ENCODE measurements at places on chromosomes 1 and 21.

DNA sequence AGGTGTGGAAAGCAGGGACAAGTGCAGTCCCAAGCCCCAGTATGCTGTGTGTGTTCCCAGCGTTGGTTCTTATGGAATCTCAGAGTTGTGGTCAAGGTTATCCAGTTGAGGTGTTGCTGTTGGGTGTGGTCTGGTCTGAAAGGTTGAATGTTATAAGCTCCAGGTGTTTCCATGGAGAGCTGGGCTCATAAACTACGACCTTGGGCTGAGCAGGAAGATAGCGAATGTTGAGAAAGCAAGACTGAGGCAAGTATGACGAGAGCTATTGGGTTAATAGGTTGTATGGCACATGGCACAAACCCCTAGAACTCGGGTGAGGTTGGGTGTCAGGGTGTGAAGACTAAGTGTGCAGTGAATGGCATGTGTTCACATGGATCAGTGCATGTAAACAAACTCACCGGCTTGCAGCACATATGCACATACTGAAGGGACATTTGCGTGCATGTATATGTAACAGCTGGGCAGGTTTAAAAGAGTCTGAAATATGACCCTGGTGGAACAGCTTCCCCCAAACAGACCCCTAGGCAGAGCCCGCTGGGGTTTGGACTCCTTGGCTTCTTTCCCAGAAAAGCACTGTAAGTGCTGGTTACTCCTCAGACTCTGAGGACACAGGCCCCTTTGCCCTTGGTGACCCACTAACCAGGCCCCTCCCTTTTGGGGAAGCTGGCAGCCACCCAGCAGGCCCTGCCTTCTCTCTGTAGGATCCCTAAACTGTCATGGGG, 117.5 kb downstream of the NAV1 start:
- DNase-seq, result no peak

GRCh38 chr1:156868341-156868740, 7.7 kb downstream of the NTRK1 start:
- no peak for DNase-seq

DNA sequence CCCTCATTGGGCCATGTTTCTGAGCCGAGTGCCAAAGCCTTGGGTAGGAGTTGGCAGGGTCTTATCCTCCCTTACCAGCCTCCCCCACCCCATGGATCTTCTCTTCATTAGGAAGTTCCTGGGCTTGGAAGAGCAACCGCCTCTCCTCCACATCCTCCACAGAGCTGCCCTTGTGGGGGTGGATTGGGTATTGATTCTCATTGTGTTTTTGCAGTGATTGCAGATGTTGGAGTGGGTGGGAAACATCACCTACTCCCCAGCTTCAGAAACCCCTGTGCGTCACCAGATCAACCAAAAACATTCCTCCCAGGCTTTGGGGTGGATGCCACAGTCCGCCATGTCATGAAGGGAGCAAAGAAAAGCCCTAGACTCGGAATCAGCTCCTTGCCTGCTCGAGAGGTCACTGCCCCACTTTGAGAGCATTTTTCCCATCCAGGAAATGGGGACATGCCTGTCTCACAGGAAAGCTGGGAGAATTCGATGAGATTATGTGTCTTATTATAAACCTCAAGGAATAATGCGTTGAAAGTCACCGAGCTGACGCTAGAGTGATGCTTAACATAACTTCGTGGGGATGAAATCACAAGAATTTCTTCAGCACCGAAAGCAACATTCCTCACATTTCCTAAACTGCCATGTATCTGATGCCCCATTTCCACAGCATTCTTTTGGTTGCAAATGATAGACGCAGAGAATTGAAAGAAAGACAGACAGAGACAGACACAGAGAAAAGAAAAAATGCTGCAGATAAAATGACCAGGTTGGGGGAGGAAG, 44.7 kb upstream of the ZBTB40 start:
- no peak for DNase-seq

GRCh38 chr1:114428083-114428754, 82.8 kb downstream of the TRIM33 start:
- peak; percentile 25 for DNase-seq

DNA sequence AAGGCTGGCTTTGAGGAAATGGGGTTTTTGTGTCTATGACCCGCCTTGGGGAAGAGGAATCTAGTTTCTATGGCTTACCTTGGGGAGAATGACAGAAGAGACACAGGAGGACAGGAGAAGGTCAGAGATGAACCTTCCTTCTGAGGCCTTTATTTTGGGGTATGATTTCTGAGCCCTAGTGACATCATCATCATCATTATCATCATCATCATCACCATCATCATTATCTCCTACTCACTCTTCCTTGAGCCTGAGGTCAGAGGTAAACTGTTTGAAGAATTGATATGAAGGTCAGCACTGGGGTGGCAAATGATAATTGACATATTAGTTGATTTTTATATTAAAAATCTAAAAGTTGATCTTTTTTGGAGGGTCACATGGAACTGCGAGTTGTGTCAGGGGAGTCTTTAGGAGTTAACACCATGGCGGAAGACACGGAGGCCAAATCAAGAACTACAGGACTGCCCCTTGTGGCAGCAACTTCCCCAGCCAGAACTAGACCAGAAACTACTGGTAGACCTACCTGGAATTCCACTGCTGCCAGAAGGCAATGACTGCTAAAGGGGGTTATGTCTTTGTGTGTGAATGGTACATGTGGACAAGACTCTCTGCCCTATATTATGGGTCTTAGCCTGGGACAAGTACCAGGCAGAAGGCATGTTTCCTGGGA, 49.8 kb upstream of the WLS start:
- no peak for DNase-seq

- no peak for DNase-seq
These were observed at the start of gene OR6N1 for GRCh38 chr1:158771950-158772866. OR6N1 (minus strand) TSS chr1:158772195; CDS start chr1:158766682, 5,513 bp downstream.

DNA sequence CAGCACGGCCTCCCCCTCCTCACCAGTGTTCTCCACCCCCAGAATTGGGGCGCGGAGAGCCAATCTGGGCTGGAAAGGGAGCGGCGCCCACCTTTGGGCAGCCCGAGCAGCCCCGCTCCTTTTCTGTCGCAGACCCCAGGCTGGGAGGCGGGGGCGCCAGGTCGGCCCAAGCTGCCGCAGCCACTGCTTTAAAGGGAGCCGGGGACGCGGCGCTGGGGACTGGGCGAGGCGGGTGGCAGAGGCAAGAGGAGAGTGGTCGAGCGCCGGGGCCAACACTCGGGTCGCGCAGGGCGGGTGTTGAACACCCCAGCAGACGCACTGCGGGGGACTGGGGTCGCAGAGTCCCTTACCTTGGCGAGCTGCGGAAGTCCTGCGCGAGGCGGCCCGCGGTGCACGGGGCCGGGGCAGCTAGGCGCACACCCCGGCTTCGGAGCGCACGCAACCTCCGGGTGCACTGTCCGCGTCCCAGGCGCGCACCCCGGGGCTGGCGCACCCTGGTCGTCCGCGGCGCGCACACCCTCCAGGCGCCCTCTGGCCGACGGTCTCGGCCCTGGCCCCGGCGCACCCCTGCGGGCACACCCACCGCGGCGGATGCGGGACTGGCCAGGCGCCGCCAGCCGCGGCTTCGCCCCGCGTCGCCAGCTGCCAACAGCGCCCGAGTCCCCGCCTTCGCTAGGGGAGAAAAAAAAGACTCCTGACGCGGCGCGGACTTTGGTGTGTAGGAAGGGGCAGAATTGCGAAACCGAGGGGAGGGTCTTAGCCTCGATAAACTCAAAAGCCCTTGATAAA, at the start of gene KANK4:
TSS of gene KANK4 (minus strand) at position 679 of the 789 bp plus-strand sequence. CDS start 37,870 bp downstream, outside the sequence.
- no peak for DNase-seq

DNA sequence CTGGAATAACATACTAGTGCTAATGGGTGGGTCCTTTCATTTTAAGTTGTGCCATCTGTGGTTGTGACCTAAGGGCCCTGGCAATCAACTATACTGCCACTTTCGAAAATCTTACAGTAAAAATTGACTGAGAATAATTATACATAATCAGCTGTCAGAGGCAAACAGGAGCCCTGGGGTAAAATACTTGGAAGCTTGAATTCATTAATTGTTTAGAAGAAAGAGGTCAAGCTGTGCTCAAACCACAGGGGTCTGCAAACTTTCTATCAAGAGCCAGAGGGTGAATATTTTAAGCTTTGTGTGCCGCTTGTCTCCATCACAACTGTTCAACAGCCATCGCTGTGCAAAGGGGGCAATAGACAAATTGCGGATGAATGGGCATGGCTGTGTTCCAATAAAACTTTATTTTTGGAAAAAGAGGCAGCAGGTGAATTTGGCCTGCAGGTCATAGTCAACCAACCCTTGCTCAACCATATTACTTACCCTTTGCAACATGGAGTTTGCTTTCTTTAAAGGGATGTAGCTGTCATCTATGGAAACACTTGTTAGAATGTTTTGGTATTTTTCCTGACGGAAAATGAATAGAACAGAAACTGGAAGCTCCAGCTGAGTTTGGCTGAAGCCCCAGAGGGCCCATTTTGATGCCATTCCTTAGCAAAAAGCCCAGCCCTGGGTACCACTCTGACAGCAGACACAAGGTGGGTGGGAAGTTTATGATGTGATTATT, 35.7 kb upstream of the USP1 start:
- no peak for DNase-seq

DNA sequence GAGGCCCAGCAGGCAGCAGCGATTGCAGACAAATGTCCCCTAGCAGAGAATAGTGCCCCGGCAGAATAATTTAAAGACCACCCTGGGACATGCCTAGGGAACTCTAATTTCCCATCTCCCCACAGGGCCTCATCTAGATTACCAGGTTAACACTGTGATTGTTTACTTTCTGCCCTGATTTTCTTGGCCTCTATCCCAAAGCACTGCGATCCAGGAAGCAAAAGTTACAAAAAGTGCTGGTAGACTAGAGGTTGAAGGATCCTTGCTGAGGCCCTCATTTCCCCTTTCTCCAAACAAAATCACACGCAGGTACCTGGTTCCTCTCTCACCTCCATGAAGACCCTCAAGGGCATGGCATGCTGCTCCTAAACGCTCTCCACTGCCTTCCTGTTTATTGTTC, 229.7 kb downstream of the C1orf94 start:
- no peak for DNase-seq

- DNase-seq, result no peak
These were observed 54.2 kb downstream of the HMCN1 start for GRCh38 chr1:185788386-185788785.

All from inflammatory macrophage (primary cell).